ENCODE measurements at places on chromosomes 3 and 15.

DNA sequence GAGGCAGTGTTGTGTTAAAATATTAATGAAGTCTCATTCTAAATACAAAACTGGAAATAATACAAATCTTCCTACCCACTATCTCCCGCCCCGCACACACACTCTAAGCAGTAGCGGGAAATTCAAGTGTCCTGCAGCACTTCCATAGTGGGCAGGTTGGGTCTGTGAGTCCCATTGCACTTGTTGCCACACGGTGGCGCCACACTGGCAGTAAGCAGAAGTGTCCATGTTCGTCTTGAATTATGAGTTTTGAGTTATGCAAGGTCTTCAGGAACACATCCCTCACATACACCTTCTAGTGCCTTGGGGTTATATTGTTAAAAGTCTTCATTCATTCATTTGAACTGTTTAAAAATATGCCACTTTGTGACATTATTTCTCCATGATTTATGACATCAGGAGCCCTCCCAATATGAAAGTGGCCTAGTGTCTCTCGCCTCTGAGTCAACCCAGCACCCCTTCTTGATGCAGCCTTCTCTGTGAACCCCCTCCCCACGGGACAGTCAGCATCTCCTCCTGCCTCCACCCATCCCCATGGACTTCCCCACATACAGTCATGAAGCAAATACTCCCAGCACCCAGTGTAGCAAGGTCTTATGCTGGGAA lies 17.6 kb upstream of the CCDC174 start:
- no peak for DNase-seq

GRCh38 chr15:25182098-25182478 lies 227.3 kb downstream of the SNRPN start:
- DNase-seq = no peak

DNA sequence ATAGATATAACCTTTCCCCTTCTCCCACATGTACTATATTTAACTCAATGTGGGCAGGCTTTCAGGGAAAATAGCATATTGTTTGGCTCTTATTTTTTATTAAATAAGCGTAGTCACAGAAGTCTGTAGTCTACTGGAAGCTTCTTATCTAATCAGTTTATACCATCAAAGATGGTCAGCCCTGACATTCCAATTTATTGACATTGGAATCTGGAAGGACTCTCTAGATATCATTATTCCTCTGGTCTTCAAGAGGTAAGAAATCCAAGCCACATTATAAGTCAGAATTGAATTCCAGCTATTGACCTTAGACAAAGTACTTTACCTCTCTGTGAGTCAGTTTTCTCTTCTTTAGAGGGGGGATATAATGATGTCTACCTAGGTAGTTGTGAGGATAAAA lies 38.5 kb upstream of the SCAANT1 start:
- no peak for DNase-seq

DNA sequence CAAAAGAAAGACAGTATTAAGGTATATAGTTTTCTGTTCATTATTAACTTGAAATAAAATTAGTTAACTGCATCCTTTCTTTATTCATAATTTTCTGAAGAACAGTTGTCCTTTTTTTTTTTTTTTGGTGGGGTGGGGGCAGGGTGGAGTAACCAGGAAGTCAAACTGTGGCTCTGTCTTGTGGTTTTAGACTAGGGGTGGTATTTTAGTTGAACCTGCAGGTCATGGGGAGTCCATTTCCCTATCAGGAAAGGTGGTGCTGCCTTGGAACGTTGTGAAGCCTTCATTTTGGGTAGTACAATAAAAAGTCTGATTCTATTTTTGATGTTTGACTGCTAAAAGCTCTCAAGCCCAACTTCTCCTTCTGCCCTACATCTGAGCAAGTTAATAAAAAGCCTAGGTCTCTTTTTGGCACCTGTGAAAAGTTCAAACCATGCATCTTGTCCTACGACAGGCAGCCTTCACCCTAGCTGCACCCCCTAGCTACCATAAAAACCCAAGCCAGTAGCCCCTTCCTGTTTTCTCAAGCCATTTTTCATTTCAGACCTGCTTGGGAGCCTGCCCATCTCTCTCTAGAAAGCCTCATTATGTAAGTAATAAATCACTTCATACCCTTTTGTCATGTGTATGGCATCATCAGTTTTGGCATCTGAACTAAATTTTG lies 31.2 kb upstream of the RIOX2 start:
- no peak for DNase-seq

GRCh38 chr3:120684896-120685295 lies 2.9 kb upstream of the HGD start:
- no peak for DNase-seq

DNA sequence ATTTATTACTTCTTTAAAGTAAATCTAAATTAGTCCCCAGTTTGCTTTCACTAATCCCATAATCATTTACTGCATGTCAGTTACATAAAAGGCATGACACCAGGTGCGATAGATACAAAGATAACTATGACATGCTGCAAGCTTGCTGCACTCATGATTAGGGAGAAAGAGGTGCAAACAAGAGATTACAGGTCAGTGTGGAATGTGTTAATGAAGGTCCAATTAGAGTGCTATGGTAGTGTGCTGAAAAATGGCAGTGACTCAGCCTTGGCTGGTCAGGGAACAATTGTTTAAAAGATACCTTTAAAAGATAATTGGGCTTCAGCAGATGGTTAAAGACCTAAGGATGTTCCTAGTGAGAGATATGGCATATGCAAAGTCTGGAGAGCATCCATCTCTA lies 352.6 kb upstream of the TGFBR2 start:
- no peak for DNase-seq

DNA sequence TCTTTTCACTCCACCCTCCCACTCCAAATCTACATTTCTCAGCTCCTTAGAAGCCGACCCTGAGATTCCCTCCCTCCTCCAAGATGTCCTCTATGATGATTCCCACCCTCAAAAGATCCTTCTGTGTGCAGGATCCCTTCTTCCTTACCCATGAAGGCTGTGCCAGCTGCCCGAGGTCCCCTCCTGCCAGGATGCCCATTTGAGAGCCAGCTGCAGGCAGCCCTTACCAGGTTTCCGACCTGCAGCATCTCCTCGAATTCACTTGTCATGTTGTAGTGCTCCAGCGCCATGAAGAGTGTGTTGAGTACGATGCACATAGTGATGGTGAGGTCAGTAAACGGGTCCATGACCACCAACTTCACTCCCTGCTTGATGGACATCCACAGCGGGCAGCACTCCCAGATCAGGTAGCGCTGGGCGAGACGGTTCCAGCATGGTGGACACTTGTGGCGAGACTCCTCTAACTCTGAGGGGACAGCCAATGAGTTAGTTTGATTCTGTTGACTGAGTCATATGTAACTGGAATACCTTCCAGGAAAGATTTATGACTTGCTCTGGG lies 51.9 kb downstream of the SCN5A start:
- no peak for DNase-seq

DNA sequence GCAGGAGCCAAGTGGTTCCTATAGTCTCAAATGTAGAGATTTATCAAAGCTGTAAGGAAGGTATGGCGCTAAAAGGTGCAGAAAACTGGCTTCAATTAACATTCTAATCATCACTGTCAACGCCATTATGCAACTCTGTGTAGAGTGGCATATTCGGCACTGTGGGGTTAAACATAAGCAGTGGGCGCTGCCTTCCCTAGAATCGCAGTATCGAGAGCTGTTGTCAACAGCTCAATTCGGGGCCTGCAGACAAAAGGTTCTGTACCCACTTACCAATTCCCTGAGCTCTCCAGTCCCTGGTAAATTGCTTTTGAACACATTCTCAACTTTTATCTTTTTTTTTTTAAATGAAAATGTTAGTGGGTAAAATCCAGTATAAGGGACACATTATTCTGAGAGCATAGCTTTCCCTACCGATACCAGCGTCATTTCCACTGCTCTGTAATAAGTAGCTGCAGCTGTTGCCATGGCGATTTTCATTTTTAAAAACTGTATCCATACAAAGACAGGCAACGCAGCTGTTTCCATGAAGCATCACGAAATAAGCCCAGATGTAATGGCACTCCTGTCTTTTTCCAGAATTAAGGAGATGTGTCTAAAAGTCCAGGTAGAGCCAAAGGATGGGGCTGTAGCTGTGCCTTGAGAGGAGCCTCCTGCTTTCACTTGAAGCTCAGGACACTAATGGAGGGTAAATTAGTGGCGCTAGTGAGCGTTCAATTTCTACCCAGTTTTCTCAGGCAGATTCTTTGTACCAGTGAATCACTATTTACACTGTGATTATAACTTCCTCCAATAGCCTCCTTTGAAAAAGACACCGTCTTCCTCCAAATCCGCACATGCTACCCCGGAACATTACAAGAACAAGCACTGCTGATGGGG lies 250.3 kb downstream of the SLC9A9 start:
- no peak for DNase-seq

GRCh38 chr15:70103880-70104626 lies 6.3 kb upstream of the TLE3 start:
- no peak for DNase-seq

- no peak for DNase-seq
These were observed 461.9 kb upstream of the ONECUT1 start for GRCh38 chr15:53251996-53252395.

GRCh38 chr15:68990992-68991500 lies 23.4 kb upstream of the NOX5 start:
- DNase-seq = no peak

DNA sequence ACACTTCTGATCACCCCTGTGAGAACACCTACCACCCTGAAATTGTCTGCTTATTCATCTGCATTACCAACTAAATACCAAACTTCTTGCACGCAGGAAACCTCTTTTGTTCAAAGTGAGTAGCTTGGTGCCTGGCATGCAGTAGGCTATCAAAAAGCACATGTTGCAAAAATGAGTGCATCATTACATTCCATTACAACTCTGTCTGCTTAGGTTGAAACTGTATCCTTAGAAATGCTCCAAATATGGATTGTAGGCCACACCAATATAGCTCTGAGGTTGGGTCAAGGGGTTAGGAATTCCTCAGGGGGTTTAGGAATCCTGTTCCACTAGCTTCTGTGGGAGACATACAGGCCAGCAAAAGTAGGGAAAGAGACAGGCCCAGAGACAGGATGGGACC lies 107.2 kb downstream of the THRB start:
- DNase-seq = no peak

GRCh38 chr3:61561374-61562041 lies at the start of gene PTPRG:
Gene PTPRG, plus strand, starts transcription at chr3:61561571. Its CDS starts 717 bp downstream, at chr3:61562288.
- no peak for DNase-seq

DNA sequence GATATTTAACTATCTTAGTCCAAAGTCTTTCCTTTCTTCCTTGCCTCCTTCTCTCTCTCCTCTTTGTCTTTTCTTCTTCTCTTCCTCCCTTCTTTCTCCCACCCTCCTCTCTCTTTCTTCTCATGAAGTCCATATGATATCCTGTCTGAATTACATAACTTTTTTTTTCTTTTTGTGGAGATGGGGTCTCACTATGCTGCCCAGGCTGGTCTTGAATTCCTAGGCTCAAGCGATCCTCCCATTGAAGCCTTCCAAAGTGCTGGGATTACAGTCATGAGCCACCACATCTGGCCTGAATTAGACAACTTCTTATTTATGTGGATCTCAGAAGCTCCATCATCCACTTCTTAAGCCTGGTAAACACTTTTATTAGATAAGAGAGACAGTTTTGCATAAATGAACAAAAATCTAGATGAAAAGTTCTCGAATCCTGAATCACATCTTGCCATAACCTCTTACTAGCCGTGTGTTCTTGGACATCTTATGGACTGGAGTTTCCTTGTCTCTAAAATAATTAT lies 206.5 kb downstream of the LPP start:
- DNase-seq = no peak

DNA sequence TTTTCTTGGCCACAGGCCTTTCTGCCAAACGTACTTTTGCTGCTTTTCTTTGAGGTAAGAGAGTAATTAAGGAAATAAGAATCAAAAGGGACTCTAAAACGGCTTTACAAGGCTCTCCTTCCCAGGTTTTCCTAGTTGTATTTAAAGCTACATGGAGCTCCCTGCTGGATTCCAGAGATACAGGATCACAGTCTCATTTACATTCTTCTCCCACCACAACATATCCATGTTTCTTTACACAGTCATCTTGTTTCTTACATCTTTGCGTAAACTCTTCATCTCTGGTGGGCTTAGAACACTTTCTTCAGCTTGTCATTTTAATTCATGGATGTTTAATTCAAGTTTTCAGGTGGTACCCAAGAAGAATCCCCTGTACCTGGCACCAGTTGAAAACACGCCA lies 117.6 kb upstream of the BFSP2 start:
- no peak for DNase-seq

DNA sequence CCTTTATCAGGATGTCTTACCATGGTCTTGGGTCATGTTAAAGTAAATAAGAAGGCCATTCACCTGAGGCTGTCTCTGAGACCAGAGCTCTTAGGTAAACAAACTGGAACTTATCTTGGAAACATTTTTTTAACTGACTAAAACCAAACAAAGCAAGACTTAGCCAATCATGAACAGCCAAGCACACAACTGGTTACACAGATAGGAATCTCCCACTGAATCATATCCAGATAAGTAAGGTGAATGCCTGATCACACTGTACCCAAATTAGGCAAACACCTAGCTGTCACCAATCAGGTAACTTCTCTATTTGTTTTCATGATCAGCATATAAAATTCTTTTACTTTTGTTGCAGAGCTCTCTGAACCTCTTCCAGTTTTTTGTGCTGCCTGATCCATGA lies 205.4 kb downstream of the CNTN3 start:
- DNase-seq = no peak

DNA sequence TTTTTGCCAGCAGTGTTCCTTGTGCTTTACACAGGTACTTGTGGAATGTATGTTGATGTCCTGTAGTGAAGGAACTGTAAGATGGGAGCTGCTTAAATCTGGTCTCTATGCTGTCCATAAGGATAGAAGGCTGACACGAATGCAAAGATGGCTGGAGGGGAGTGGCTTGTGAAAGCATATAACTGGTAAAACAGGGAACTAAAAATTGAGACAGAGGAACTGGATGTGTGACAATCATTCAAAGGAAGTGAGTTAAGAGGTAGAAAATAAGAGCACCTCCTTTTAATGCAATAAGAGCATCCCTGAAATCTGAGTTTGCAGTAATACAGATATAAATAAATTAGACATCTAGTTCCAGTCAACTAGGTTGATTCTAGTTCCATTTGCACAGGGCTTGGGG lies 35.2 kb downstream of the RNF13 start:
- DNase-seq = no peak

- no peak for DNase-seq
These were observed 55.9 kb upstream of the SLC6A1 start for GRCh38 chr3:10936686-10937085.

DNA sequence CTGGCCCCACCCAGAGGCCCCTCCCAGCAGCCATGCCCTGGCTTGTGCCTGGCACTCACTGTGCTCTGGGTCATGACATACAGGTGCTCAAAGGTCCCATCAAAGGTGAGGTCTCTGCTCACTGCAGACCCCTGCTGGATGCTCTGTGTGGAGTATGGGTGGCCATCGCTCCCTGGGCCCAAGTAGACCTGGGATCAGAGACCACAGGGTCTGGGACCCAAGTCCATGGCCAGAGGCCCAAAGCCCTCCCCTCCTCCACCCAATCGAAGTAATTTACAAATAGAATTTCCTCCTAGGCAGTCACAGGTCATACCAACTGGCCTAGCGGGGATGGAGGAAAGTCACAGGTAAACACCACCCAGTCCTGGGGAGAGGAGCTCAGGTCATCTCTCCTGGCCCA lies 7.6 kb downstream of the PLXNB1 start:
- no peak for DNase-seq

DNA sequence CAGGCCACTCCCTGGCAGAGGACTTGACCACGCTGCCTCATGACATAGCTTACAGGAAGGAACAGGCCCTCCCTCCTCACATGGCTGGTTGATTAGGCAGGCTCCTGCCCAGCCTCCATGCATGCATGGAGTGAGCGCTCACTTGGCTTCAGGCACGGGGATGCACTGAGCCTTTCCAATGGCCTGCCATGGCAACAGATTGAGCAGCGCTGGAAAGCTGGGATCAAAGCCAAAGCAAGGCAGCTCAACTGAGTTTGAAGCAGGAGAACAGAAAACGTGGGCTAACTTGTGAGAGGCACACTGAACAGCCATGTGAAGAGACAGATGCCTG lies 5.9 kb upstream of the GRAMD2A start:
- DNase-seq = no peak
